ENCODE measurements at places on chromosomes 7 and 10. TPM values are rescaled to one million over a fixed set of nuclear protein-coding genes. Genes with fewer than 3 reads are reported as not detected.

DNA sequence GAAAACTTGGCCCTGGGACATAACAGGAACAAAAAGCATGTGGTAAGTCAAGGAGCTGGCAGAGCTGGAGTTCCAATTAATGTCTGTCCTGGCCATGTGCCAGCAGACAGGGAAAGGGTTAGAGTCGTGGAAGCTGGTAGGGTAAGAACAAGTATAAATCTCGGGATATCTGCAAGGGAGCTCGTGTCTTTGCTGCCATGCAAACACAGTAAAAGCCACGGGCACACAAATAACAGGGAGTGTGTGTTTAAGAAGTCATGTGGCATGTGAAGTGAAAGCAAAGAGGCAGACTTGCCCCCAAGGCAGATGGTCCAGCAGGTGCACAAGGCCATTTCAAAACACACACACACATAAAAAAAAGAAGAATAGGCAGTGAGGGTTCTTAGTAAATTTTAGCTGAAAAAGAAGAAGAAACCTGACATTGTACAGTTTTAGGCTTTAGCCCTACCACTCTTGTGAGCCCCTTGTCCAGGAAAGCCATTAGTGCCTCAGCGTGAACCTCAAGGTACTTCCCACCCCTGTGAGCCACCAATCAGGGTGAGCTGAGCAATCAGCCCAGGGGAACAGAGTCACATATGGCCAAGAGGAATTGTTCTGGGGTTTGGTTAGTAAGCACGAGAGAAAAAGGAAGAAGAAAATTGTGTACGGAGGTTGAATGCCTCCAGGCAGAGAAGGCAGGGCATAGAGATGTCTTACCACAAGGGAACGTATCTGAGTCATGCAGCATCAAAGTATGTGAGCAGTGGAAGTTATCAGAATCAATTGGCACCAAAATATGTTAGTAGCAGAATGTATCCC lies 32.8 kb upstream of the ARHGAP12 start:
- no peak for DNase-seq

DNA sequence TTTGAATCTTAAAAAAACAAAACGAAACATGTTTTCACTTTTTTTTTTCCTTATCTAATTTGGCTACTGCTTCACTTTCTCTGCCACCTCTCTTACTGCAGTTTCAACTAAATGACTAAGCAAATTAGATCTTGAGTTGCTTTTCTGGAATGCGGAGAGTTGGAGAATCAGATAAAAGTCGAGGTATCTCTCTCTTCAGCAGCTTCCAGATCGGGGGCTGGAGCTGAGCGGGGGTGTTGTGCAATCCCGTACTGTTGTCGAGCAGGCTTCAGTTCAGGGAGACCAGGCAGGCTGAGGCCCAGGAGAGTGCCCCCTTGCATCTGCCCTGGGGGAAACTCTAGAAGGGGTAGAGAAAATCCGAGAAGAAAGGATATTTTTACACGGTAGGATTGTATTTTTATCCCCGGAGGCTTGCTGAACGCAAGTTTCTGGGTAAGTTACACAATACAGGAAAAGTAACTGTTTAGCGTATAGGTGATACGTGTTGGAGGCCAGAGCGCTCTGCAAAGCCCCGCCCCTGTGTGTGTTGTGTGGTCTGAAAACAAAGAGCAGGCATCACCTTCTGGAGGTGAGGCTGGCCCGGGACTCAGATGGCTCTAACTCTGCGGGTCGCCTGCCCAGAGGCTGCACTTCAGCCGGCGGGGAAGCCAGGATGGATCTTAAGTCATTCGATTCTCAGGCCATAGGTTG lies 116.6 kb downstream of the KLF6 start:
- DNase-seq, result no peak

- no peak for DNase-seq
Measured at GRCh38 chr10:35294506-35294905, 41.8 kb upstream of the CCNY start.

DNA sequence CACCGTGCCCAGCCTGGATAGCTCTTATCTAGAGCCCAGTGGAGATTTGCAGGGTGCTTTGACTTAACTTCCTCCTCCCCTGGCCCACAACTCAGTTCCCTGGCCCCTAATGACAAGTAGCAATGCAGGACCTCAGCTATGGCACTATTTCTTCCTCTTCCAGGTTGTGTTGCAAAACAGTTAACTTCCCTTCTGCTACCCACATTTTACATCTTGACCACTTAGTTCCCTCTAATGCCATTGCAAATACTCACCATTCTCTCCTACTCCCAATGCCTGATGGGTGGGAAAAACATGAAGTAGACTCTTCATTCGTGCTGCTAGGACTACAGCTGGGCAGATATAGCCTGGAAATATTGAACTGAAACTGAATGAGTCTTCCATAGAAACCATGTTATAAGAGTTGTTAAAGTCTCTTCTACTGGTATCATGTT lies 39.1 kb upstream of the FGL2 start:
- peak; percentile 66 for DNase-seq

GRCh38 chr7:27339478-27339877 lies 96.9 kb downstream of the EVX1 start:
- DNase-seq, result no peak

GRCh38 chr7:47281161-47281560 lies 300.8 kb downstream of the TNS3 start:
- no peak for DNase-seq

DNA sequence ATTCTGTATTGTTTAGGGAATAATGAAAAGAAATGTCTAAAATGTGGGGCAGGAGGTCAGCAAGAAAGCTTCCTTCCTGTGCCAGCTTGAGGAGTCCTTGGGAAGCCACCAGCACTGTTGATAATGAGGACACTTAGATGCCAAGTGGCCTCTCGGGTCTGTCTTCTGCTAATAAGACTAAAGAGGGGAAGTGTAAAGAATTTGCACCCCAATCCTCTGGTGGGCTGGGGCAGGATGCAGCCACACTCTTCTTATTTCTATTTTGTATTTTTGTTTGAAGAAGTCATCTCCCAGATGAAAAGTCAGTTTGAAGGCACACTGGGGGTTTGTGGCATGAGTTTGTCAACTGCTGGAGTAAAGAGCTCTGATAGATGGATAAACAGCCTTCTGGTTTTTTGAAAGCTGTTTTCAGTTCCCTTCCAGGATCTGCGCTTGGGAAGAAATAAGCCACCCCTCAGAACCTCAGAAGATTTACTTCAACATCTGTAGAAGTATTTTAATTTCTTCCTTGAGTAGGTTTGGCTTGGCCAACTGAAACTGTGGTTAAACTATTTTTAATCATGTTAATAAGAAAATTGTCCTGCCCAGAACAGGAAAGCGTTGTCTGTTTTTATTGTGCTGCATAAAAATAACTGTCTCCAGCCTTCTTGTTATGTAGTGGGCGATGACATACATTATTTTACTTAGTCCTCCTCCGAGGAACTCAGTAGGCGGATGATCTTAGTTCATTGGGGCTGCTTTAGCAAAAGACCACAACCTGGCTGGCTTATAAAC lies 128.8 kb upstream of the GPR26 start:
- no peak for DNase-seq

DNA sequence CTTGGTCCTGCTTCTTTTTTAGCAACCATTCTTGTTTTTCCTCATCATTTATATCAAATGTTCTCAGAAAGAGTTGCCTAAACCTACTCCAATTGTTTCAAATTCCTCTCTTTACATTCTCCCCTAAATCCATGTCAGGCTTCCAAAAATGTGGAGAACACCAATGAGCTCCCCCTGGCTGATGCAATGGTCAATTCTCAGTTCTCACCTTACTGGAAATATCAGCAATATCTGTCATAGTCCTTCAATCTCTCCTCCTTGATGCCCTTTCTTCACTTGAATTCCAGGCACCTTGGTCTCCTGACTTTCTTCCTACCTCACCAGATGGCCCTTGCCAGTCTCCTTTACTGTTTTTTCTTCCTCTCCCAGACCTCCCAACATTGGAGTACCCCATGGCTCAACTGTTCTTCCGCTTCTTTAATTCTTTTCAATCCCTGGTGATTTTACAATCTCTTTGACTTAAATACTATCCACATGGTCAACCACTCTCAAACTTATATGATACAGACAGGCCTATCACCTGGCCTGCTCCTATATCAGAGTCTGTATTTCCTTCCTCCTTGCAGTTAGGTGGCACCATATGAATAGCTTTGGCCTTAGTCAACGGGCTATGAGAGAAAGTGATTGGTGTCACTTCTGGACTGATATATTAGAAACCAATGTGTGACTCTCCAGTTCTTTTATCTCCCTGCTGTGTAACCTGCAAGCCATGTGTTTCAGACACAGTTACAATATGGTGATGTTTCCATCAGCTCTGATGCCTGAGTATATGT lies 47.4 kb upstream of the CAV2 start:
- no peak for DNase-seq

DNA sequence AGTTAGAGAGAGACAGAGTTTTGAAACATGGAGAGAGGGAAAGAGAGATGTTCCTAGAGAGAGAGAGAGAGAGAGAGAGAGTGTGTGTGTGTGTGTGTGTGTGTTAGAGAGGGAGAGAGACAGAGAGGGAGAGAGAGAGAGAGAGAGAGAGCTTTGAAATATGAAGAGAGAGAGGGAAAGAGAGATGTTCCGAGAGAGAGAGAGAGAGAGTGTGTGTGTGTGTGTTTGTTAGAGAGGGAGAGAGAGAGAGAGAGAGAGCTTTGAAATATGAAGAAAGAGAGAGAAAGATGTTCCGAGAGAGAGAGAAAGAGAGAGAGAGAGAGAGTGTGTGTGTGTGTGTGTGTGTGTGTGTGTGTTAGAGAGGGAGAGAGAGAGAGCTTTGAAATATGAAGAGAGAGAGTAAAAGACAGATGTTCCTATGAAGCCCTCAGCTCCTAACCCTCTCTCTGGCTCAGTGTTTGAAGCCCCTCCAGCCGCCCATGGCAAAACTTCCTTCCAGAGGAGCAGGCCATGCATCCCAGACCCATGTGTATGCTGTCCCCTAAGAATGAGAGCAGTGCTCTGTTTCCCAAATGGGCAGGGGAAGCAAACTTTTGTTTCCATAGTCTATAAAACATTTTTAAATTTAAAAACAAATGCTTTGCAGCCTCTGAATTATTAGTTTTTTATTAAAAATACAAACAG lies 130.9 kb downstream of the KCNMA1 start:
- no peak for DNase-seq

DNA sequence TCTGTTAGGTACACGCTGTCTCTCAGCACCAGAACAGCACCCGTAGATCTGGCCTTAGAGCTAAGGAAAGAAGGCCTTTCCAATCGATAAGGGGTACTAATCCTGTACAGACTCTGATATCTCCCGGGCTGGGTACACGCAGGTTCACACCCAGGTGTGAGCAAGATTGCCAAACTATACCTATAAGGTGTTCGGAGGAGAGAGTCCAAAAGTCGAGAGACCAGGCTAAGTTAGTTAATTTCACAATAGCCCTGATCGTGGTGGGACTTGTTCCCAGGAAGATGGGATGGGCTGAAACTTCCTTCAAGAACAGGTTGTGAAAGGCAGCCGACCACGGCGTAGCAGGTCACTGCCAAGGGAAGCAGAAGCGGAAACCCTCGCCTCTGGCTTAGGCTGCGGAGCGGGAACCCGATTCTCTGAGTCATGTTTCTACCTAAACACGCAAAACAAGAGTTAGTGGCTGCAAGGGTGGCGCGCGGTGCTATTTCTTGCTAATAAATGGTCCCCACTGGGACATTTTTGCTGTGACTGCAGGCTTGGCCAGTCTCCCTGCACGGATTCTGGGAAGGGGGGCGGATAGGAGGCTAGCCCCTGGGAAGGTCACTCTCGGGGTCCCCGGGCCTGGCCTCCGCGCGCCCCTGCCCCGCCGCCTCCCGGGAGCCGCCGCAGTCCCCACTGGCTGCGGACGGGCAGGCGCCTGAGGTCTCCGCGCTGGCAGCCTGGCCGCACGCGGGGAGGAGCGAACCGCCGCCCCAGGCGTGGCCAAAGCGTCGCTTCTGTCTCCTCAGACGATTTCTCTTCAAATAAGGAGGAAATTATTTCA lies 75.4 kb upstream of the PDSS1 start:
- DNase-seq, result peak; percentile 51

DNA sequence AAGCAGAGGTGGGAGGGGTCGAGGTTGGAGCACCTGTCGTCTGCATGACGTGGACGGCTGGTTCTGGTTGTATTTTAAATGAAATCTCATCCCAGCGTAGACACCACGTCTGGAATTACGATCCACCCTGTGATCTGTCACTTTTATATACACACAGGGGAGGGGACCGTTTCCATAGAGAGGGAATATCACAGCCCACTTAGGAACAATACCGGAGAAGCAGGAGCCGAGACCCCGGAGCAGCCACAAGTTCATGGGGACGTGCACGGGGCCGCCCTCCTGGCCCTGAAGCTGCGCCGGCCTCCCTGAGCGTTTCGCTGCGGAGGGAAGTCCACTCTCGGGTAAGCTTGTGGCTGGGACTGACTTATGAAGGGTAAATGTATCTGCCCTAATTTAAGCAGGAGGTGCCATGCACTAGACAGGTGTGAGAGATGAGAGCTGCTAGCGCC lies at the start of gene UCN3:
Gene UCN3 (plus strand): TSS at position 77 of the 449 bp plus-strand sequence. CDS start 8,755 bp downstream, outside the sequence.
- no peak for DNase-seq

- DNase-seq, result peak; percentile 37
Measured at GRCh38 chr10:89001729-89002072, 11.1 kb downstream of the FAS start.

GRCh38 chr7:69928621-69929020 lies 330.3 kb downstream of the AUTS2 start:
- no peak for DNase-seq

- DNase-seq, result no peak
Measured at GRCh38 chr10:131021246-131021895, 290.1 kb downstream of the TCERG1L start.

GRCh38 chr7:111987886-111988285 lies 218.3 kb downstream of the DOCK4 start:
- DNase-seq, result no peak

Gene PTPN20
- total RNA-seq, result 14.6 TPM

Gene CXCL12
- total RNA-seq, result 114 TPM

Gene DEPP1
- total RNA-seq, result 19.6 TPM

Gene EVX1
- total RNA-seq, result not detected

Gene TFEC
- 3.5 TPM for total RNA-seq

Gene TMEM270
- total RNA-seq, result not detected
